ENCODE measurements at places on chromosomes 4 and X. TPM values are rescaled to one million over a fixed set of nuclear protein-coding genes. Genes with fewer than 3 reads are reported as not detected.

DNA sequence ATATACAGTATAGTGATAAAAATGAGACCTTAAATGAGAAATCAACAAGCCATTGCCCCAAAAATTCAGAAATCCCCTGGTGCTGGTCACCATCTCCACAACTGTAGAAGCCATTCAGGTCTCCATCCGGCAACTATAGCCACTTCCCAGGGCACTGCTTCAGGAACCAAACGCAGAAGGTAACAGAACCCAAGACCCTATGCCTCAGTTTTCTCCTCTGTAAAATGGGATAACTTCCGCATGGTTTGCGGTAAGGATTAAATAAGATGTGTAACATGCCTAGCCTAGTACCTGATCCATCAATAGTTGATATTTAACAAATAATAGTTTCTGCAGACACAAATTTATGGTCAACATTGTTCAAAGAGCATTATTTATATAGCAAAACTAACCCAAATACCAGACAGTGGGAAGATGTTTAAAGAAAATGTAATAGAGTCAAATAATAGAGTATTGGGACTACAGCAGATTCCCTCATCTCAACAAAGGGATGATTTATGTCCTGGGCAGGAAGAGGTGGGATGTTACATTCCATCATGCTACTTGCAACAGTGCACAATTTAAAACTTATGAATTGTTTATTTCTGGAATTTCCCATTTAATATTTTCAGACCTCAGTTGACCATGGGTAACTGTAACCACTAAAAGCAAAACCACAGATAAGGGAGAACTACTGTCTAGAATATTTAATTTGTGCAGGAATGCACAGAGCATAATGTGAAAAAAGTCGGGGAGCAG lies 30.0 kb downstream of the IRF2 start:
- ATAC-seq = no peak

DNA sequence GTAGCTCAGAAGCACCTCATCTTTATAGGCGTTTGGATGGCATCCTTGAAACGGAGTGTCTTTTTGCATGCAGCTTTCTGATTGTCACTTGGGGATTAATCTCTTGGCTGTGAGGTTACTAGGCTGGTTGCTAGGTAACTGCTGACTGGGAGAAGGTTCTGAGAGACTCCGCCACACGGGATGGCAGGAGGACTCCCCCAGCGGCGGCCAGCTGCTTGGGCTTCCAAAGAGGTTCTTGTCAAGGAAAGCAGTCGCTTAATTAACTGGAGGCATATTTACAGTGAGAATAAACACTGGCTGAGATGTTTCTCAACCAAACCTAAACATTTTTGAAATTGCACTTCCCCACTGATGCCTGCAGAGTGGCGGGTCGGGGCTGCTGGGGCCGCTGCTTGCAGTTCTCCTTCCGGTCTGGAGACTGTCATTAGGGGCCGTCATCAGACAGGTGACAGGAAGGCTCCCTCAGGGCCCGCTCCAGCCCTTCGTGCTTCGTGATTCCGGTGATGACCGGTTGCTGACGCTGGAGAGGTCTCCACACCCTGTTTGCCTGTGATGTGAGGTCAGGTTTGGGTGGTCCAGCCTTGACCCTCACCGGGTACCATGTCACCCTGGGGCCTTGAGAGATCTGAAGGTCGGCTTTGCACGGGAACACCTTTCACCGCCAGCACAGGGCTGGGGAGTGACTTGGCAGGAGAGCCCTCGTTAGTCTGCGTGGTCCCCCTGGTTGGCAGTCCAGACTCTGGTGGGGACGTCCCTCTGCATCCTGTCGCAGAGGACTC lies 9.1 kb downstream of the NSG1 start:
- ATAC-seq = no peak

The SLC34A2 gene
- not detected for total RNA-seq

GRCh38 chrX:115579327-115579726 lies 18.4 kb downstream of the PLS3 start:
- peak; percentile 24 for ATAC-seq

- peak; percentile 69 for ATAC-seq
Observed at GRCh38 chr4:26130173-26130572, 190.6 kb upstream of the RBPJ start.

- no peak for ATAC-seq
Observed at GRCh38 chrX:123217077-123217476, 33.0 kb downstream of the GRIA3 start.

The PABPC1L2A gene
- total RNA-seq = not detected

DNA sequence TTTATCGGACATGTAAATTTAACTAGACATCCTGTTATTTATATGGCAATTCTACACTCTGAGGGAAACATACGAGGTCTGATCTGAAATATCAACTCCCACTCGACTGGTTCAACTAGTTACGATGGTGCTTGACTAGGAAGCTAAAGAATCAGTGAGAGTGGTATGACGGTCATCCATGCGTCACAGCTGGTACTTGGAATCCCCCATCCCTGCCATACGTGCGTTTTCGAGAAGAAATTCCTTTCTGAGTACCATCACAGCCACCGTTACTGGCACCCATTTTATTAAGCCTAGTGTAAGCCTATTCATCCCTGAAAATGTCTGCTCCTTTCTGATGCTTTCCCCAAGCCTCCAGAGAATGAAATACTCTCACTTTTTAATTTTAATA lies 695 bp upstream of the PIGA start:
- ATAC-seq = peak; percentile 57

- peak; percentile 93 for ATAC-seq
Observed at GRCh38 chrX:101429934-101430333, 21.9 kb downstream of the HNRNPH2 start.

DNA sequence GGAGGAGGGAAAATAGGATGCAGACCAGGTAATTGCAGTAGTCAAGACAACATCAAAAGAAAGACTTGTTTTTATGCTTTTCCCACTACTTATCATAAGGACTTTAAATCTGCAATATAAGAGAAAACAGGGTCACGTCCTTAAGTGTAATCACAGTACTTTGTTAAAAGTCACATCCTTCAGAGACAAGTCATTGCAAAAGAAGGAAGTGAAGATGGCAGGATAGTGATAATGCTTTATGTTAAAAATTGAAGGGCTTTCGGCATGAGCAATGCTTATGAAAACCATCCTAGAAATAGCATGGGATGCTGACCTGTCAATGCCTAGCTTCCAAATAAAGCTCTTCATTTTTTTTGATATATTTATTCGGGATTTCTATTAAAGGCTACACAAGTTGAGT lies 110.2 kb upstream of the TENM3 start:
- ATAC-seq = no peak

DNA sequence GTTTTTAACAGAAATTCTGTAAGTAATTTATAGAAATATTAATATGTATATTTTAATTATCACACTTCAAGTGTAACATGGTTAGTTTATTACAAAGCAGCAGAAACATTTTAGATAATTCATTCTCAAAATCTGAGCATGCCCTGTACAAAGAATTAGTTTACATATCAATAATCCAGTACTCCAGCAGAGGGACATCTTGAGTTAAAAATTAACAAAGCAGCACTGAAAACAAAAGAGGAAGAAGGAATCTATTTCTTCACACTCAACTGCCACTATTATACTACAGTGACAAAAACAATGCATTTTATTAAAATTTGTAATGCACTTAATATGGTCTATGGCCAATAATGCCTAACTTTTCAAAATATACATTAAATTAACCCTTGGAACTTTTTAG lies 179.1 kb upstream of the KLHL4 start:
- ATAC-seq = no peak

GRCh38 chr4:112214390-112215264 lies 17.0 kb upstream of the AP1AR start:
- ATAC-seq = peak; percentile 76

The MAP7D3 gene
- total RNA-seq = 13.6 TPM

- ATAC-seq = no peak
Observed at GRCh38 chr4:87105101-87105845, 115.1 kb downstream of the KLHL8 start.

The UGT2B15 gene
- total RNA-seq = not detected

DNA sequence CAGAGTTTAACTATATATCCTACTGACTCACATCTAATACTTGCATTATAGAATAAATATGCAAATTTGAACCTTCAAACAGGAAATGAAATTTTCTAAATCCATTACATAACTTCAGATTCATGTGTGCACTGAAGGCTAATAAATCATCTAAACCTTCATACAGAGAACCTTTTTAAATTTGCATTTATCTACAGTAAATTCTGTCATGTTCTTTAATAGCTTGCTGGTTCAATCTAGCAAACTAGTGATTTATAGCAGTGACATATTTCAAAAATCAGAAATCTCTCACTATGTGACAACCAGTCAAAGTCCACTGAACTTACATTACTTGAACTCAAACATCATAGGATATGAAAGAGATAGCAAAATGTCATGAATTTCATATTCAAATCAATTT lies 65.1 kb downstream of the LRBA start:
- ATAC-seq = no peak

DNA sequence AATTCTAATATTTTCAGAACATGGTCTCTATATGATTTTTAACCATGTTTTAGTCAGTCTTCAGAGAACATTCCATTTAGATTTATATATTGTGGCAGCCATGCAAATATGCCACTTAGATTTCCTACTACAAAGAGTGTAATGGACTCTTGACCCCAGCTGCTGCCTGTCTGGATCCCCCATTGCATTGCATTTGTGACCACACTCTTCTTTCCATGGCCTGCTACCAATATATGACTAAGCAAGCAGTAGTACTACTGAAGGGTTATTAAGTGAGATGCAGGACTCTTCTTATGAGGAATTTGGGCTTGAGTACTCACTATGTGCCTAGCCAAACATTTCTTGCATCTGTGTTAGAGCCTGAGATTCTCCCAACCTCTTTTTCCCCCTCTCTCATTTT lies 306.8 kb downstream of the PDHA2 start:
- ATAC-seq = no peak

DNA sequence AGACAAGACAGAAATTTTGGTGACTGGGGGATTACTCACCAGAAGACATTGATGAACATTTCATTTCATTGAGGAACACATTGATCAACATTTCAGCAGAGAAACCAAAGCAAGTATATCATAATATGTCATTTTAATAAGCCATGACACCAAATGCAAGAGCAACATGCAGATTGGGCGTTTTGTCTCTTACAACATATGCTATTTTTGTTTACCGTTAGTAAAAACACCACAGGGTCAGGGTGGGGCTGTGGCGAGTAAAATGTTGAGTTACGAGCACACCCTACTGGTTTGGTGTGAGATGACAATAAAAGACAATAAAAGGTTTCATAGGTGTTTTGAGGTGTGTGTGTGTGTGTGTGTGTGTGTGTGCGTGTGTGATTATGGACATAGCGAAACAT lies 294.5 kb downstream of the PDGFC start:
- ATAC-seq = no peak

- ATAC-seq = no peak
Observed at GRCh38 chr4:139704915-139705485, 39.4 kb downstream of the MGST2 start.

DNA sequence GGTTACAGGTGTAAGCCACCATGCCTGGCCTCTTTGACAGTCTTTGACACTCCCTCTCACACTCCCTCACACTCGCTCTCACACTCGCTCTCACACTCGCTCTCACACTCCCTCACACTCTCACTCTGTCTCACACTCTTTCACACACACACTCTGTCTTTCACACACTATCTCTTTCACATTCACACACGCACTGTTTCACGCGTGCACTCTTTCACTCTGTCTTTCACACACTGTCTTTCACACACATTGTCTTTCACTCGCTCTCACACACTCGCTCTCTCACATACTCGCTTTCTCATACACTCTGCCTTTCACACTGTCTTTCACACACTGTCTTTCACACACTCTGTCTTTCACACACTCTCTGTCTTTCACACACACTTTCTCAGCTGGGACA lies 167.1 kb upstream of the CXCL13 start:
- ATAC-seq = no peak

DNA sequence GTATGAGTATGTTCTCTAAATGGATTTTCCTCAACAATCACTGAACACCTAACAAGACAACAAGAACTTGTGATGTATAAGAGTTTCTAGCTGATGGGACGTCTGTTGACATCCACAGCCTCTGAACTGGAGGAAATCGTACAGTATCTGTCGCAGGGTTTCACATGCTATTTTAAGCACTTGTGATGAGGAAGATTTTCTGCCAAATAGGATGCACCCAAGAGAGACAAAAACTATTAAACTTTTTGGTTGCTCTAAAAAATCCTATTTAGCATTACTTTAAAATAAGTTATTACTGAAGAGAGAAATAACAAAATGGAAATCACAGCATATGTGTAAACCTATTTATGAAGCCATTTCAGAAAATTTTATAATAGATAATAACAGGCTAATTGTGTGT lies 356.1 kb upstream of the SLC7A11 start:
- no peak for ATAC-seq

The HS6ST2 gene
- total RNA-seq = 0.19 TPM

GRCh38 chr4:111979921-111980320 lies 165.3 kb upstream of the FAM241A start:
- ATAC-seq = no peak

GRCh38 chrX:148913971-148914370 lies 413.6 kb downstream of the AFF2 start:
- ATAC-seq = no peak

Data from activated T-helper 17 cell treated with anti-CD3 and anti-CD28 coated beads, Interleukin-2, amount 50 U/mL, for 72 hours (primary cell).